ENCODE measurements at places on chromosomes 2 and 18.

- peak; percentile 41 for DNase-seq
These were observed 135.3 kb downstream of the CCDC148 start for GRCh38 chr2:158321264-158321663.

DNA sequence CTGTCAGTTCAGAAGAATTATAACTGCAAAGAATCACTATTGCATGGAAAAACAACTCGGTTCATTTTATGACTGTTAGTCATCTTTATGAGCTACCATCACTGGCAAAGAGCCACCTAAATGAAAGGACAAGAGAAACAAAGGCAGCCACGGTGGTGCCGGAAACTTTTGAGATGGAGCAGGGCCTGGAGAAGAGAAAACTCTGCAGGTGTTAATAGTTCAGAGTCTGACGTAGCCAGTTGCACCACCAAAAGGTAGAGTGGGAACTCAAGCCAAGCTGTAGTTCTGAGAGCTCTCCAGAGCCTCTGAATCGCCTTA is 110.9 kb downstream of the FTCDNL1 start:
- no peak for DNase-seq

GRCh38 chr2:84906900-84907714 is 1.7 kb downstream of the TMSB10 start:
- peak; percentile 91 for DNase-seq

GRCh38 chr2:175468431-175469098 is 287.1 kb upstream of the ATP5MC3 start:
- no peak for DNase-seq

DNA sequence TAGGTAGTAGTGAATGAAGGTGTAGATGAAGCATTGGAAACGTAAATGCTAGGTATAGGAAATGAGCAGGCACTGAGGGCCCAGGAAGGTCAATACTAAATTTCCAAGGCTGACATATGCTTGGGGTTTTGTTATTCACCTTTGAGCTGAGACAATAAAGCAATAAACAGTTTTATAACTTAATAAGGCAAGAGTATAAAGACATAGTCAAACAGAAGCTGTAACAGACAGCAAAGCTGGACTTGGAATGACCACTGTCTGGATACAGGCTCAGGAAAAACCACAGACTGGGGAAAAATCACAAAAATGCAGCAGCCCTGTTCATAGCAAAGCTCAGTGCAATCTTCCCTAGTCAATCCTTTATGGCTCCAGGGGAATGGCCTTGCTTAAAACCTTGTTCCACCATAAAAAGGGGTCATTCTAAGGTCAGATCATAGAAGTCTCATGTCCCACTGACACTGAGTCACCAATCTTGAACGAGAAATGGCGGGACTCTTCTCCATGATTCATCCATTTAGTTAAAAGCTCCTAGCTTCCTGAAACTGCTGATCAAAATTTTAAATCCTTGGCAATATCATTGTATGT is 493.3 kb downstream of the CMPK2 start:
- DNase-seq: no peak

GRCh38 chr2:1593371-1594122 is 150.8 kb downstream of the PXDN start:
- peak; percentile 75 for DNase-seq

DNA sequence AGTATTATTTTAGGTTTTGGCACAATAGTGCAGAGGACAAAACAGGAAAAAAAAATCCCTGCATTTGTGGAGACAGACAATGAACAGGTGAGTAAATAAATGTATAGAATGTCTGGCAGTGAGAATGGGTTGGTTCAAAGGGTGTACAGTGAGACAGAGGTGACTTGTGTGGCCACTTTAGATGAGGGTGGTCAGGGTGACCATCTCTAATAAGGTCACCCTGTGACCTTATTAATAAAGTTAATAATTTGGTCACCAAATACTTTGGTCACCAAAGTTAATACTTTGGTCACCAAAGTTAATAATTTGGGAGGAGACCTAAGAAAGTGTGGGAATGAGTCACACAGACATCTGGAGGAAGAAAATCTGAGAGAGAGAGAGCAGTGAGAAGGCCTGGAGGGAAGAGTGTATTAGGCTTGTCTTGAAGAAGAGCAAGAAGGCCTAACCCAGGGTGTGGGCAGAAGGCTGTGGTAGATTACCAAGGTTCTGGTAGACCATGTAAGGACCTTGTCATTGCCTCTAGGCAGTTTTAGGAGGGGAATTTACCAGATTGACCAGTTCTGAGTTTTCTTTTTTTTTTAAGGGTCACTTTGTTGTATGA is 1368.4 kb upstream of the CELF4 start:
- DNase-seq: no peak

DNA sequence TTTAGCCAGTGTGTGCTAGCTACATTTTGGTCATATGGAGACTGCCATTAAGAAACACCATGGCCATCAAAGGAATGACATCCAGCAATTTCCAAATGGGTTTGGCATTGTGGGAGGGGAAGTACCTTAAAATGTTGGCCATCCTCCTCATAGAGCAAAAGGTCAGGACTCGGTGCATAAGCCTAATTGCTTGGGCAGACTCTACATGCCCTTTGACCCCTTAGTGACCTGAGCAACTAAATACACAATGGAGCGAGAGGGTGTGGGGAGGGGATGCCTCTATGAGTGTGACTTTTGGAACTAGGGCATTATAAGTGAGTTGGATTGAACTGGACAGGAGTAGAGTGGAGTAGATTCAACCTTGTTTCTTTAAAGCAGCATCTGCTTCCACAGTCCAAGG is 44.9 kb downstream of the NRP2 start:
- no peak for DNase-seq

DNA sequence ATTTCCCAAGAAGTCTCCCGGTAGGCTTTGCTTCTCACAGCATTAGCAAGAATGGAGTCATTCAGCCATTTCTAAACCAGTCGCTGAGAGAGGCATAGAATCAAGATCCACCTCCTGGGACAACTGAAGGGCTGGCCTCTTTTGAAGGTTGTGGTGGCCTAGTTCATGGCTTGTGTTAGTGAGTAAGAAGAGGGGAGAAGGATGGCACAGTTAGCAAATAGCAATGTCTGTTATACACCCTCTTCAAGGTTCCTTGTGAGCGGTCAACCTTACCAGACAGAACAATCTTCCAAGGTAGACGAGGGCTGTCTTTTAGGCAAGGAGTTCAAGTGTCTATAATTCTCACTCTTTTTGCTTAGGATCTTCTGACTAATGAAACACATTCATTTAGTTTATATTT is 35.4 kb upstream of the DNAH7 start:
- no peak for DNase-seq

- peak; percentile 91 for DNase-seq
These were observed 16.4 kb downstream of the CRIM1 start for GRCh38 chr2:36371928-36372391.

DNA sequence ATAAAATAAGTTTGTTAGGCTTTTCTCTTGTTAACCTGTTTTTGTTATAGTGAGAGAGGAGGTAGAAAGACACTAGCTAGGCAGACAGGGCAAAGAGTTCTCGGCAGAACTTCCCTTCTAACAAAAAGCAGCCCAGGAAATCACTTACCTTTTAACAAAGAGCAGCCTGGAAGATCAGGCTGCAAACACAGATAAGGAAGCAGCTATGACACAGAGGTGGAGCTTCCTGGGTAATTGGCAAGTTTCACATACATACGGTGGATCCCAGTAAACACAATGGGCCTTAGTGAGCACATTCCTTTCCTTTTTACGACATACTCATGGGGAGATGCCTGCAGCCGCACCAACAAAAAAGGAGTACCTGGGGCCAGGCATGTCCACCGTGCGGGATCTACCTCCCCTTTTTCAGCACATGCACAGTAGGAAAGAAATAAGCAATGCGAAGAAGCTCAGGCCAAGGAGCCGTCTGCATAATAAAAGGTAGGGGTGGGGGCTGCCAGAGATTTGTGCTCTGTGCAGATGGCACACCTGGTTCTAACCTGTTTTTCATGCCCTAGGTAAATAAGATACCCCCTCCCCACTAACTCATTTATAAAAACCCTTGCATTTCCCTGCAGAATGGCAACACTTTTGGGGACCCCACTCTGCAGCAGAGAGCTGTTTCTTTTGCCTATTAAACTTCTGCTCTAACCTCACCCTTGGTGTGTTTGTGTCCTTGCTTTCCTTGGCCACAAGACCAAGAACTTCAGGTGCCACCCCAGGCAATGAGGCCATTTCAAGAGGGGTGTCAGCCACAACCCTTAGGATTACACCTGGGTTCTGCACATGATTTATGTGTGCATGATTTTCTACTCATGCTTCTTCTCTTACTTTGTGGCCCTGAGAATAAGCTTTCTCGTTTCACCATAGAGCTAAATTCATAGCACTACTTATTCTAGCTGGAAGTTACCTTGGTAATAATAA is 26.5 kb downstream of the MDH1 start:
- peak; percentile 41 for DNase-seq

GRCh38 chr2:98441706-98442450 is 2.8 kb upstream of the INPP4A start:
- DNase-seq: no peak

DNA sequence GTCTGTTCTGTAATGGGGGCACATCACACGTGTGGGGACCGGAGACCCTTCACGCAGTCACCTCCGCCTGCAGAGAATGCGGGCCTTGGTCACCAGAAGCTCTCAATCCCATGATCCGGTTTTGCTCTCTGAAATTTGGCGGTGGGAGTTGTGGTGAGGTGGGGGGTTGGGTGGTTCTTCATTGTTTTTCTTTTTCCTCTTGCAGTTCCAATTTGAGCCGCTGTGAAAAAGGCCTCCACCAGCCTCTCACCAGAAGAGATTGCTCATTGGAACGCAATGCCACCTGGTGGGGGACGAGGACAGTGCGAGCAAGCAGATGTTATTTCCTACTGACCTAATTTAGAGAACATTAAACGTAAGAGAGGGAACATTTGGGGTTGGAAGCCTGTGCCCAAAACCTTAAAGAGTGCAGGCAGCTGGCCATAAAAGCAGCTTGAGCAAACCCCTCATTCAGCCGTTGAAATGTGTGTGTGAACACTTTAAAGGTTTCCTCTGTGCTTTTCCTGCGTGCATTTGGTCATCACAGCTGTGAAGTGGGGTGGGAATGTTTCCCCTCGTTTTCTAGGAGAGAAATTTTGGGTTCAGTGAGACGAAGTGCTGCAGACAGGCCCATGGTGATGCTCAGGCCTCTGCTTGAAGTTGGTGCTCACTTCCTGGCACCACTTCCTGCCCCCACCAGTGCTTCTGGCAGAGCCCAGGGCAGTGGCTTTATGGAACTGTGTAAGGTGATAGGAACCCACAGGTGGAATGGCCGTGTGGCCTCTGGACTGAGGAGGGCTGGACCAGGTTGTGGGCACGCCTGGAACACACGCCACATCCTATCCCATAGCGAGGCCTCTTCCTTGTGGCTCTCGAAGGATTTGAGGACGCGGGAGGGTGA is 61.7 kb downstream of the ZCCHC2 start:
- DNase-seq: peak; percentile 94

- no peak for DNase-seq
These were observed 479.4 kb upstream of the ZEB2 start for GRCh38 chr2:144999071-144999875.

GRCh38 chr2:132664096-132664495 is 5.9 kb downstream of the LYPD1 start:
- no peak for DNase-seq

- DNase-seq: peak; percentile 7
These were observed 479 bp downstream of the SCN9A start for GRCh38 chr2:166375195-166375735.

DNA sequence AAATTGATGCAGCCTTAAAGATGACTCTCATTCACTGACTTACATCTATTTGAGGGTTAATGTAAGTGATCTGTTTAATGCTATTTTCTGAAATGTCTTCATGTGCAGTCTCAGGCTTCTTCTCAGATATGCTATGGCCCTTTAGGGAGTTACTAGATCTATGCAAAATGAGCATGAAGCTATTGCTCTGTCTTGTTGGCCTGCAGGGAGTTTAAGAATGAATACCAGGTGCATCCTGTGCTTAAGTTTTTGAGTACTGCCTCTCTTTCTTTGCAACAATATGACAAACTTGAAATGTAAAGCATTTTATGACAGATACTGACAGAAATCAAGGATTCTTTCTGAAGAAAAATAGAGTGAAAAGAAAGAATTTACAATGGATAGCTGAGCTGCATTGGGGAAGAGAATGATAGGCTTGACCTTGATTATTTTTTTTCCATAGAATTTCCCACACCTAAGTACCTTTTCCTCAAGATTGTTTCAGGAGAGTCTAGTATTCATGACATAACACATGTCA is 1058.3 kb upstream of the TMEFF2 start:
- no peak for DNase-seq

GRCh38 chr2:197088694-197089093 is 162.2 kb upstream of the PGAP1 start:
- DNase-seq: no peak

All from dermis blood vessel endothelial cell (primary cell).